ENCODE measurements at places on chromosomes 3 and 15. TPM values are rescaled to one million over a fixed set of nuclear protein-coding genes. Genes with fewer than 3 reads are reported as not detected.

- H3K27ac ChIP-seq = no peak overlapping the region
- no peak for DNase-seq
- H3K4me1 ChIP-seq = no peaks in the 10 kb centered on the region
- H3K4me3 ChIP-seq = no peak overlapping the region
- peaks cover 12% of the 10 kb centered on the region for H3K27me3 ChIP-seq
Observed at GRCh38 chr3:198106265-198106664, 146.2 kb downstream of the LMLN start.

- no peak overlapping the region for H3K4me3 ChIP-seq
- no peaks in the 10 kb centered on the region for H3K36me3 ChIP-seq
- no peak for DNase-seq
- H3K27ac ChIP-seq = no peak overlapping the region
Observed at GRCh38 chr15:78358102-78358870, 18.1 kb downstream of the CRABP1 start.

DNA sequence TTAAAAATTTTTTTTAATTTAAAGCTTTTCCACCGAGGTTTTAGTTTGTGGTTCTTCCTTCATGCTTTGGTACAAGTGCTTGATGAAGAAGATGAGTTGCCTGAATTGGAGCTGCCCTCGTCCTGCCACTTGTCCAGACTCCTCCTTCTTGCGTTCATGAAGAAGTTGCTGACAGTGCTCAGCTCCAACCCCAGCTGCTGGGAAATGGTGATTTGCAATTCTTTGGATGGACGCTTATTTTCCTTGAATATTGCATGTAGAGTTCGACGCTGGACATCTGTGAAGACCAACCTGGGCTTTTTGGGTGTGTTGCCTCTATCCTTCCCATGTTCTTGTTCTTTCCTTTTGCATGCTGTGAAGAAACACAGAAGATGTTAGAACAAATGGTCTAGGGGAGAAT is 32.6 kb downstream of the ONECUT1 start:
- H3K4me1 ChIP-seq = no peaks in the 10 kb centered on the region
- H3K4me3 ChIP-seq = no peak overlapping the region
- no peaks in the 10 kb centered on the region for H3K36me3 ChIP-seq
- peaks cover 6% of the 10 kb centered on the region for H3K27me3 ChIP-seq
- no peak overlapping the region for H3K27ac ChIP-seq

The SOX14 gene
- not detected for total RNA-seq

The NPAP1 gene
- not detected for total RNA-seq

DNA sequence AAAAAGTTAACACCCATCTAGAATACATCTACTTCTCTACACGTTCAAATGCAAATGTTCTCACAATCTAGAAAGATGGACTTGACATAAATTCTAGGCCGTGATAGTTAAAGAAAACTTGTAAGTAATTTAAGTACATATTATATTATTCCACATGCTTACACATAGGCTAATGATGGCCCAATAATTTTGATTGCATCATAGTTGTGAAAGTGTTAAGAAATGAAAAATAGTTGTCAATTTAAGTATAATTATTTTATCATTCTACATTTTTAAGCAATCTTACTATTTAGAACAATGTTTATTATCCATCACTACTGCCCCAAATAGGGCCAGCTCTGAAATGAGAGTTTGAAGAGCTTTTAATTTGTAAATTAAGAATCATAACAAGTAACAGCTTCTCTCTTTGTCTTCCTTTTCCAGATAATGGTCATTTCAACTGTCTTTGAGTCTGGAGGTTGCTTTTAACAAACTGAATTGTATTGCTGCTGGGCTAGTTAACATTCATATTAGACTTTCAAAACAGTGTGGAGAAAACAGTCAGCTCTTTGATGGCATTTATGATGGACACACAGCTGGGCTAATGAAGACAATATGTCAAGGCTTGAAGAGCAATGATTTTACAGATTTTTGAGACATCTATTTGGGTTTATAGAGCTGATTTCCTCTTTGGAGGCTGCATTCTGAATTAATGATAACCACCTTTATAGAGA is 246.1 kb upstream of the KCNH8 start:
- no peaks in the 10 kb centered on the region for H3K4me1 ChIP-seq
- no peak overlapping the region for H3K4me3 ChIP-seq
- no peaks in the 10 kb centered on the region for H3K27me3 ChIP-seq
- H3K27ac ChIP-seq = no peak overlapping the region

The CCDC54 gene
- total RNA-seq = not detected

DNA sequence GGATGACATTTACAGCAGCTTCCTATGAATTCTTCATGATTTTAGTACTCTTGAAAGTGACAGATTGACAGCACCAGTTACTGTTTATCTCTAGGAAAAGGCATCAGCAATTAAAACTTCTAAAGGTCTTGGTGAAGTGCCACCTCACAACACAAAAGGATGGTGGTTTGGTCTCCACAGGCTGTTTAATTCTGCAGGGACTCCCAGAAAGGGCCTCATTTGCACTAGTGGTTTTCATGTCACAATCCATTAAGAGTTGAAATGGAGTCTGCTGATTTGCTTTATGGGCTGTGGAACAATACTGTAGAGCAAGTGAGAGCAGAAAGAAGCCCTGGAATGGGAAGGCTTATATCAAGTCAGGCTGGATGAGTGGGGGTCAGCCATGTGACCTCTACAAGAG is 225.3 kb upstream of the KCNMB2 start:
- H3K27ac ChIP-seq = no peak overlapping the region
- H3K4me3 ChIP-seq = no peak overlapping the region
- no peaks in the 10 kb centered on the region for H3K4me1 ChIP-seq
- H3K27me3 ChIP-seq = no peaks in the 10 kb centered on the region

DNA sequence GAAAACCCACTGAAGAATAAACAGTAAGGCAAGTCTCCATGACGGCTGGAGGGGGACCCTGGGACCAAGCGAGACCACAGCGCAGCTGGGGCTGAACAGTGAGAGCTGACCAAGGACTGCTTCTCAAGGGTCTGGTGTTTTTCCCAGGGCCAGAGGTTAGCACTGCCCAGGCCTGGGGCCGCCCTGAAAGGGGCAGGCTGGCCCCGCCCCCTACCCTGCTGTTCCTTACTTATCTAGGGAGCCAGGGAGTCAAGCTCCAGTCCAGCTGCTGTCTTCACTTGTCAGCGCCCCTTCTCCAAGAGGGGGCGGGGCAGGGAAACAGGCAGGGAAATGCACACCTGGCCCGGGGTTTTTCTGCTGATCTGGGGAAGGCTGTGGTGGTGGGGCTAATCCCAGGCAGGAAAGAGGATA is 51.6 kb upstream of the HACD2 start:
- no peak overlapping the region for H3K4me3 ChIP-seq
- no peak overlapping the region for H3K27ac ChIP-seq
- no peak for DNase-seq
- peaks cover 23% of the 10 kb centered on the region for H3K36me3 ChIP-seq
- H3K4me1 ChIP-seq = 0 out of 2 replicates have a peak, but pooled peaks cover 3% of the 10 kb centered on the region

The NANOGP8 gene
- not detected for total RNA-seq

- no peak overlapping the region for H3K27ac ChIP-seq
- peaks cover 21% of the 10 kb centered on the region for H3K4me1 ChIP-seq
- H3K36me3 ChIP-seq = no peaks in the 10 kb centered on the region
- no peak for DNase-seq
- no peak overlapping the region for H3K4me3 ChIP-seq
Observed at GRCh38 chr3:50656417-50657195, 18.1 kb upstream of the DOCK3 start.

- no peaks in the 10 kb centered on the region for H3K36me3 ChIP-seq
- no peak overlapping the region for H3K4me3 ChIP-seq
- no peak for DNase-seq
- H3K27ac ChIP-seq = no peak overlapping the region
- H3K27me3 ChIP-seq = no peaks in the 10 kb centered on the region
- peaks cover 29% of the 10 kb centered on the region for H3K4me1 ChIP-seq
Observed at GRCh38 chr3:72232777-72233176, 447.8 kb upstream of the PROK2 start.

The ROBO2 gene
- not detected for total RNA-seq

Measured in GM23248 (cell line).